ENCODE measurements at places on chromosomes 4 and X. TPM values are rescaled to one million over a fixed set of nuclear protein-coding genes. Genes with fewer than 3 reads are reported as not detected.

- no peak for DNase-seq
Observed at GRCh38 chr4:77145842-77146185, 11.2 kb upstream of the CCNG2 start.

DNA sequence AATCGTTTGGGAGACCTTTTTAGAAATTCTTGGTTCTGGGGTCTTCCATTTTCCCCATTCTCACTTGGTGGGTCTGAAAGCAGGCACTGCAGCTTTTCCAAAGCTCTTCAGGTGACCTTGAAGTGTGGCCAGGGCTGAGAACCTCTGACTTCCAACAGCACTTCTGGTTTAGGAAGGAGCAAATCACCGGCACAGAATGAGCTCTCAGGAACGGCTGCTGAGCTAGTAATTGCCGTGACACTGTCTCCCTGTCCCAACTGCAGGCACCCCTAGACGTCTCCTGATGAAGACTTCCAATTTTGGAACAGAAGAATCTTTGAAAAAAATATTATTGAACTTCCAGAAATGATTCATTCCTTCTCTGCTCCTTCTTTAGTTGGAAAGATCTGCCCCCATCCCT lies 31.3 kb downstream of the CD38 start:
- no peak for DNase-seq

DNA sequence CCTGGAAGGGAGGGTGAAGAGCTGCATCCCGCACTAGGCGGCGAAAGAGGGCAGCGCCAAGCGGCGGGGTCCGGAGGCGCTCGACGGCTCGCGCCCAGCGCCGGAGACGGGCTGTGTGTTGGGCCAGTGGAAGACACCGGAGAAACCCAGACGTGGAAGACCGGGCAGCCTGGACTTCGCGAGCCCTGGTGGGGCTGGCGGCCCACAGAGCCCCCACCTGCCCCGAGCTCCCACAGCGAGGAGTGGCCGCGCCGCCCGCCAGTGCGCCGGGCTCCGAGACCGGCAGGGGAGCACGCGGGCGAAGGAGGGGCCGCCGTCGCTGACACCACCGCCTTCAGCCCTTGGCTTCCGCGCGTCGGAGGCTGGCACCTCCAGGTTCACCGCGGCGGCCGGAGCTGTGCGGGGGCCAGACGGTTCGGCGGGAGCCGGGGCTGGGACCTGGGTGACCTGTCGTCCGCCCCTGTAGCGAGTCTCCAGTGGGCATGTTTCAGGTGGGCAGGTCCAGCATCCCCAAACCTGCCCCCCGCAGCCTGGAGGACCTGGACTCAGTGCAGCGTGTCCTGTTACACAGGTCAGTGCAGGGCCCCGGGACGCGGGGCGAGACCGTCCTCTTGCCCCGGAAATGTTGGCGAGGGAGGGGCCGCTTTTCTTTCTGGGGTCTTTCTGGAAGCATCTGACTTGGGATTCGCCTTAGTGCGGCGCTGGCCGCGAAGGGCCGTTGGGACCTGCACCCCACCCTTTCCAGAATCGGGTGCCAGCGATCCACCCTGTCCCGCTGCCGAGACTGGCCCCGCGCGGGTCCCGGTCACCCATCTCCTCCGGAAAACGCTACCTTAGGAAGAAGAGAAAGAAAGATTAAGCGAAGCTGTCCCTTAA lies 9.6 kb upstream of the INTU start:
- peak; percentile 73 for DNase-seq

- DNase-seq, result peak; percentile 84
Observed at GRCh38 chrX:40543661-40544328, 37.0 kb upstream of the ATP6AP2 start.

ARMCX1 gene
- total RNA-seq, result 53.1 TPM

DNA sequence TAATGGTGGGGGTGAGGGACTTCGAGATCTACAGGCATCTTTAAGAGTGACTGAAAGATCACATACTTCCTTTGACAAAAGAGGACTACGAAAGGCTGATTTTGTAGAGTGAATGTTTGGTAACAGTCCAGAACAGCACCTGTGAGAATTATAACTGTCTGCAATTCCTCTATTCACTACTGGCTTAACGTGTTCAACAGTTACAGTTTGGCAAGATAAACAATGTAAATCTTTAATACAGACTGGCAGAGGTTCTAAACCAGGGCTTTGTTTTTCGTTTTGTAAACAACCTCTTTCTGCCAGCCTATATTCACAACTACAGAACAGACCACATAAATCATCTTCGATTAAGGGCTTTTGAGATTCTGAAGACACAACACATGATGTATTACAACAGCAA lies 66.9 kb downstream of the NCAPG start:
- no peak for DNase-seq

NIPAL1 gene
- total RNA-seq, result 14.5 TPM

GRCh38 chr4:38328989-38329729 lies 334.8 kb upstream of the KLF3 start:
- DNase-seq, result no peak

GRCh38 chrX:57772637-57773036 lies 92.6 kb upstream of the NLRP2B start:
- DNase-seq, result no peak

DNA sequence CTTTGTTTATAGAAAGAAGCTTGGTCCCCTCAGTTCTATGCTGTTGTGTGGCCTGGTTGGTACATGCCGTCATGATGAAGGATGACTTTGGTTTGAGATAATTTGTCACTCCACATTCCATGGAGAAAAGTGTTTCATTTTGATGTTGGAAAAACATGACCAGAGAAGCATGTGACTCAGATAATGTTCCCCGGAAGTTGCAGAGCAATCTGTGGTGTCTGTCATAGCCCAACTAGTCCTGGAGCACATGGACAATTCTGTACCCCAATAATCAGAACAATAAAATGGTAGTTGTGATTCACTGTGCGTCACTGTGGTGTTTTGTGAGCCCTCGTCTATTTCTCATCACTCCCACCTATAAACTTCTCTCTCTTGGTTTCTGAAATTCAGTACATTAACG lies 85.1 kb downstream of the PDK3 start:
- DNase-seq, result no peak

SUPT20HL1 gene
- total RNA-seq, result not detected

DNA sequence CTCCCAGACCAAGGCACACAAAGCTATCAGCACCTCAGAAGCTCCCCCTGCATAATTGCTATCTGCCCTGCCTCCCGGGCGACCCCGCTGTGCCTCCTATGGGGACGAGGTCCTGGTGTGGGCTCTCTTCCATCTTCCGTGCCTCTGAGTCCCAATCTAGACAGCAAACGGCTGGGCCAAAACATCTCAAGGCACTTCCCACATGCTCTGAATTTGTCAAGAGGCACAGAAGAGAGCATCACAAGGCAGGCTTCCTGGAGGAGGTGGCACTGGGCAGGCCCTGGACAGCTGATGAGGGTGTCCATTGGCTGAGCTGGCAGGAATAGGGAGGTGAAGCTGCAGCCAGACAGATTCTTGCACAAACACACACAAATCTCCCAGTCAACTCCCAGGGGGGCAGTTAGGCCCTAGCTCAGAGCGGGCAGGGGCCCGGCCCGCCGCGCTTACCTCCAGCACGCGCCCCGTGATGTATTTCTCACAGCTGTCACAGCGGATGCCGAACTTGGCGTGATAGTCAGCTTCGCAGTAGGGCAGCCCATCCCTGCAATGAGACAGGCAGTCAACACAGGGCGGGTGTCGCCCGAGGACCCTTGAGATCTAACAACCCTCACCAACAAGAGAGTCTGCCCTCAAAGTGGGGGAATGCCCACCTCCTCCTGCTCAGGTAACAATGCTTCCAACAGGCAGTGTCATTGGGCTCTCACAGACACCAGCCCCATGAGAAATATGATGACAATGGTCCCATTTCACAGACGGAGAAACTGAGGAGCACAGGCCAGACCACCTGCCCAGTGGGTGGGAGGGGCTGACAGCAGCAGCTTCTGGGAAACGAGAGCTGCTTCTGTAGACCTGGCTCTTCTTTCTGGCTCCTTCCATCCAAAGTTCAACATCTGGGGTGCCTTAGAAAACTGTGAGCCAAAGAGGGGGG lies 81.2 kb downstream of the ABLIM2 start:
- DNase-seq, result no peak

DNA sequence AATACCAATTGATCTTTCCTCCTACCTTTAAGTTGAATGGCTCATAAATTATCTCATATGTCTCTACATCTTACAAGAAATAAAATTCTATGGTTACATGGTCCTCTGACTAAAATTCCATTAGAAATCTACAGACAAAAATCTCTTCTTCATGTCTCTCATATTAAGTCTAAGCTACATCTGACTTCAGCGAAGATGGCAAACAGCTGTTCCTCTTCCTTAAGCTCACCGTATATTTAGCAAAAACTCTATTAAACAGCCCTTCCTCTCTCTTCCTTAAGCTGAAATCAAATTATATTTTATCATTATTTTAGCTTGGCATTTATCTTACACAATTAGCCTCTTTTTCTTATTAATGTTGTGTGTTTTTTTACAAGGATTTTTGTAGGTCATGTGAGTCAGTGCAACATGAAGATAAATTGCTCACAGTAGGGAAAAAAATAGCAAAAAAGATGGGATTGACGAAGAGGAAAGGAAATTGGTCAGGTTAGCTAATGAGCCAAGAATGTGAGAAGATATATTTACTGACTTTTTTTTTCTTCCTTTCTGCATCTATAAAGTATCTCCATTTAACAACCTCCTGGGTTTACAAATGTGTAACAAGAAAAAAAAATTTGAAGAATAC lies 2412.8 kb downstream of the ARAP2 start:
- DNase-seq, result no peak

DNA sequence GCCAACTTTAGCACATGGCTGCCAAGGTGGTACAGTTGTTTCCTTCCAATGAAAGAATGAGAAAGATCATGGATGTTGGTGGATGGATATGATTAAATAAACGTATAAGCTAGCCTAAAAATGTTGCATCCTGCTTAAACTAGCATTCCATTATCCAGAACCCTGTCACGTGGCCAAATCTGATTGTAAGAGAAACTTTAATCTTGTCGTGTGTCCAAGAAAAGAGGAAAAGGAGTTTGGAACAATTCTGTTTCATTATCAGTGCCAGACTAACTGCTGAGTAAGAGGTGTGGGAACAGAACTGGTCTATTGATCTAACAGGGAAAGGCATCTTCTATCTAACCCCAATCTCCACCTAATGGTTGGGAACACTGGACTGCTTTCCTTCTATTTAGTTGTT lies 325.2 kb upstream of the BMP3 start:
- no peak for DNase-seq

DNA sequence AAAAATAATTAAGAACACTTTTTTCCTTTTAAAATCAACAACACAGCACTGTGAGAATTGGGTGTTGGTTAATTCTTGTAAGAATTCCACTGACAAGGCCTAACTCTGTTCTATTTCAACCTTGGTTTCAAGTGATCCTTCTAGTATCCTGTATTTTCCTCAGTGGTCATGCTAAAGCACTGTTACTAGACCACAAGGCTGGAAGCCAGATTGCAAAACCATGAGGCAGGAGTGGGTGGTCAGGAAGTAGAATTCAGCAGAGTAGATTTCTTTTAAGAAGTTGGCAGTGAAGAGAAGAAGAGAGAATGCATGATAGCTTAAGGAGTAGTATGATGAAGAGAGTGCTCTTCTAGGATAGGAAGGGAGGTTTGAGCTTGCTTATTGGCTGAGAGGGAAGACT lies 71.6 kb upstream of the LEF1 start:
- no peak for DNase-seq

GRCh38 chr4:139893801-139894200 lies 228.2 kb downstream of the MGST2 start:
- no peak for DNase-seq

DNA sequence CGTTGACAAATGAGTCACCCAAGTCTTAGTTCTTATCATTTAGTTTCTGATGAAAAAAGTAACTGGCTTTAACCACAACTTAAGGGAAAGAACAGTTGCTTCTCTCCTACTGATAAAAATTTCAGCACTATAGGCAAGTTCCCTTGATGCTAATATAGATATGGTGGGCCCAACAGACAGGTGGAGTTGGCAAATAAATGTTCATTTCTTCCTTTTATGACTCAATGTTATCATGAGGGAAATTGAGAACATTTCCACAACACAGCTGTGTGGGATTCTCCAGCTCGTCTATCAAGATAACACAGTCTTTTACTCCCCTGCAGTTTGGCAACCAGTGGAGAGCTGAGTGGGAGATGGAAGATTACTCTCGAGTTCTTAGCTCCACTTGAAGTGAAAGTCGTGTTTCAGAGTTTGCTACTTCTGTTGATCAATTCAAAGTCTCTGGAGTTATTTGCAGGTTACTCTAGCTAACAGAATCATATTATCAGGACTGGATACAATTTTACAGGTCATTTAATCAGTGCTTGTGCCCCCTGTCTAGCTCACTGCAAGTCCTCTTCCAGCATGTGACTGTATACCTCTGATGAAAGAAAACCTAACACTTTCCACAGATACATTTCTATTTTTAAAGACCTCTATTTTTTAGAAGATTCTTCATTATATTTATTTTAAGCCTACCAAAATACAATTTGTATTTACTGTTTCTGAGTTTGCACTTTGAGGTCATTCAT lies 270.6 kb upstream of the GK2 start:
- no peak for DNase-seq

MAGEA2 gene
- total RNA-seq, result 0.93 TPM

DNA sequence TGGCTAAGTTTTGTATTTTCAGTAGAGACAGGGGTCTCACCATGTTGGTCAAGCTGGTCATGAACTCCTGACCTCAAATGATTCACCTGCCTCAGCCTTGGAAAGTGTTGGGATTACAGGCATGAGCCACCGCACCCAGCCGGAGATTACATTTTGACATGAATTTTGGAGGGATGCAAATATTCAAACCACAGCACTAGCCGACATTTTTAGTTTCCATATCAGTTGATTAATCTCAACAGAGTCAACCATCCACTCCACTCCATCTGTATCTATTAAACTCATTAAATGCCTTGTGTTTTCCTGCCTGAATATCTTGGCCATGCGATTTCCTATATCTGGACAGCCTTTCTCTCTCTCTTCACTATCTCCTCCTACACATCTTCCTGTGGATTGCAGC lies 64.1 kb upstream of the PDGFRA start:
- no peak for DNase-seq

- no peak for DNase-seq
Observed at GRCh38 chr4:118356731-118357130, 3.9 kb upstream of the PRSS12 start.

DNA sequence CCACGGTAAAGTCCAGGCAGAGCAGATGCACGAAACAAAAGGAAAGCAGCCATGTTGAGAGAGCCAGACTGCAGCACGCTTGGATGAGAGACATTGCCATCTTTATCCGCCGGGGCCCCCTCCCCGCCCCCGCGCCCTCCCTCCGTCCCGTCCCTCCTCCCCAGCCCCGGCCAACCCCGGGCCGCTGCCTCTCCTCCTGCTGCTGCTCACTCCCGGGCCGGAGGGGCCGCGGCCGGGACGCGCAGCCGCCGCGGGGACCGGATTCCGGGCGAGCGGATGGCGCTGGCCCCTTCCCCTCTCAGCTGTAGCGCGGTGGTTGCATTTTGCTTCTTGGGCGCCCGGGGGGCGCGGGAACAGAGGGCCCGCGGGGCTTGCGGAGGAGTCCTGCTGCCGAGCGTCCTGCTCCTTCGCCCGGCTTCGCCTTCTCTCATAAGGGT lies 542 bp downstream of the RNF150 start:
- peak; percentile 67 for DNase-seq

GRCh38 chrX:101368800-101369199 lies 17.2 kb downstream of the BTK start:
- DNase-seq, result no peak

- DNase-seq, result no peak
Observed at GRCh38 chr4:169416461-169416860, 145.7 kb upstream of the SH3RF1 start.
